ENCODE measurements at places on chromosomes 12 and 14.

- DNase-seq, result no peak
Observed at GRCh38 chr14:89672636-89673511, 255.8 kb upstream of the FOXN3 start.

- no peak for DNase-seq
Observed at GRCh38 chr12:7090222-7090998, 1.8 kb downstream of the C1R start.

GRCh38 chr14:54804538-54805041 lies 98.0 kb downstream of the GCH1 start:
- no peak for DNase-seq

DNA sequence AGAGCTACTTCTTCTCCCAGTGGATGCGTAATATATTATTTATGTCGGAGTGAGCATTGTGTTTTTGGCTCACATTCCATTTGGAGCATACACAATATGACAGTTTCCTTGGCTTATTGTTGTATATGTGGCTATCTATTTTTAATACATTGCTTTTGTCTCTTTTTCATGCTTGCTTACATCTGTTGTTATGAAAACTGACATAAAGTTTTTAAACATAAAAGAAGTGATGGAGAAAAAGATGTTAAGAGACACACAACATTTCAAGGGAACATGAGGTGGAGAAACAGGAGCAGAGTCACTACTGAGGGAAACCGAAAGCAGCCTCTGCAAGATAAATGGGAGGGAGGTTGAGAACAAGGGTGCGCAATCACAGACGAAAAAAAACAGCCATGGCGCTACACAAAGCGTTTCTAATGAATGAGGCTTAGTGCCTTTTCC lies 228.4 kb upstream of the NPAS3 start:
- DNase-seq, result no peak

DNA sequence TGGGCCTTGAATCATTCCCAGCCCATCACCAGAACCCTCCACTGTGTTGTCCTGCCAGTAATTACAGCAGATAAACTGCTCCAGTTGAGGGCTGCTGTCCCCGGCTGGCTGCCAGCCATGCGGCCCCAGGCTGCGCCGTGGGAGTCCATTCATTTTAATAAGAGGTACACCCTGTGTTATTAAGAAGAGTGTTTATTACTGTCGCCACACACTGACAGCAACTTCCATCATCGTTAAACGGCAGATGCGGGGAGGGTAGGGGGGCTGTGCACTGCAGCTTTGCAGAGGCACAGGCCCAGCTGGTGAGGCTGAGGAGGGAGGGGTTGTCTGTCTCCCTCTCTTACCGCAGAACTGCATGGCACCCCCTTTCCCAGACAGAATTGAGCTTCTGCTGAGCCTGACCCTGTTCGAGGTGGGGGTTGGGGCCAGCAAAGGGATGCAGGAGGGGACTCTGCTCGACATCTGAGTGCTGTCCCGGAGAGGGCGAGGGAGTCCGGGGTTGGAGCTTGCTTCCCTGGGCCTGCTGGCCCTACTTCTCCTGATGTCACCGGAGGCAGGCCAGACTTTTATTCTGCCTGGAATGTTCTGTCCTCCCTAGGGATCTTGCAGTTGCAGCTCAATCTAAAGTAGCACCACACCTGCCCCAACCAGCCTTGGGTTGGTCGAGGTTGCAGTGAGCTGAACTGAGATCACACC lies 33.8 kb upstream of the GPATCH2L start:
- DNase-seq, result no peak

DNA sequence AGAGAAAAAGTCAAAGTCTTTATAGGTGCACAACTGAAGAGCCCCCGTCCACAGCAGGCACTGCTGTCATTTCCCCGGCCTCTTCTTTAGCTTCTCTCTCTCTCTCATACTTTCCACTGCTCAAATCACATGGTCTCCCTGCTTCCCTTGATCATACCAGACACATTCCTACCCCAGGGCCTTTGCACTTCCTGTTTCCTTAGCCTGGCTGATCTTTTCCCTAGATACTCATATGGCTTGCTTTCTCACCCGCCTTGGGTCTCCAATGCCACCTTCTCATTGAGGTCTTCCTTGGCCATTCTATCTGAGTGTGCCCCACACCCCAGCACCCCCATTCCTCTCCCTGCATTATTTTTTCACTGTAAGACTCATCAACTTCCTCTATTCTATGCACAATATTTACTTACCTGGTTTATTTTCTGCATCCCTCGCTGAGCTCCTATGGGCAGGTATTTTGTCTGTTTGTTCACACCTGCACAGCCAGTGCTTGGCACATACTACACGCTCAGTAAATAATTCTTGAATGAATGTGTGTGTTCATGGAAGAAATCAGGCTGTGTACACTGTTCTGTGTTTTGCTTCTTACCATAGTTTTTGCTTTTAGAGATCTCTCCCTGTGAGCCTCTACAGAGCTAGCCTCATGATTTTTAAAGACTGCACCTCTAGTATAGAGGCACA lies 31.9 kb downstream of the SERPINA1 start:
- DNase-seq, result no peak

DNA sequence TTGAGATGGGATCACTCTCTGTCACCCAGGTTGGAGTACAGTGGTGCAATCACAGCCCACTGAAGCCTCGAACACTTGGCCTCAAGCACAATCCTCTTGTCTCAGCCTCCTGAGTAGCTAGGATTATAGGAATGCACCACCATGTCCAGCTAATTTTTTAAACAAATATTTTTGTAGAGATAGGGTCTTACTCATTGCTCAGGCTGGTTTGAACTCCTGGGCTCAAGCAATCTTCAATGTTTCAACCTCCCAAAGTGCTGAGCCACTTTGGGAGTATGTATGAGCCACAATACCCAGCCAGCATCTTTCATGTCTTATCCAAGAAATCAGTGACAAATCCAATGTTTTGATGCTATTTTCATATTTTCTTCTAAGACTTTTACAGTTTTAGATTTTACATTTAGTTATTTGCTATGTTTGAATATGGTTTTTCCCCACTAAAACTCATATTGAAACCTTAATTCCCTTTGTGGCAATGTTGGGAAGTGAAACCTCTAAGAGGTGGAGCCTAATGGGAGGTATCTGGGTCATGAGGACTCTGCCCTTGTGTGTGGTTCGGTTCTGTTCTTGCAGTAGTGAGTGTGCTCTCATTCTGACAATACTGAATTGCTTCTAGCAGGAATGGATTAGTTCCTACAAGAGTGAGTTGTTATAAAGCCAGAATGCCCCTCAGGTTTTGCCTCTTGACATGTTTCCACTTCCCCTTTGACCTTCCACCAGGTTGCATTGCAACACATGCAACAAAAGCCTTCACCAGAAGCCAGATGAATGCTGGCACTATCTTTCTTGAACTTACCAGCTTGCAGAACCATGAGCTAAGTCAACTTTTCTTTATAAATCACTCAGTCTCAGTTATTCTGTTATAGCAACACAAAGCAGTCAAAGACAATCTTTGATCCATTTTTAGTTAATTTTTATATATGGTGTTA lies 80.8 kb upstream of the AMIGO2 start:
- DNase-seq, result no peak

DNA sequence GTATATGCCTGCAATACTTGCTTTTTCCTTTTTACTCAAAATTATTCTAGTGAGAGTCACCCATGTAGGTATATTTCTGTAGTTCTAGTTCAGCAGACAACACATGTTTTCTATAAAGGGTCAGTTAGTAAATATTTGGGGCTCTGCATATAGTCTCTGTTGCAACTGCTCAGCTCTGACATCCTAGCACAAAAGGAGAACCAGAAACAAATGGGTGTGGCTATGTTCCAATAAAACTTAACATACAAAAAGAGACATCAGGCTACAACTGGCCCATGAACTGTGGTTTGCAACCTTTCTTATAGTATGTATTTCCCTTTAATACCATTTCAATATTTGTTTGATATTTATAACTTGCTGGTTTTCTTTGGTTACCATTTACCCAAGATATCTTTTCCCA lies 11.9 kb downstream of the NT5DC3 start:
- DNase-seq, result no peak

- no peak for DNase-seq
Observed at GRCh38 chr12:120820884-120821510, 83.2 kb downstream of the SPPL3 start.

GRCh38 chr12:24815114-24815423 lies 133.8 kb downstream of the BCAT1 start:
- DNase-seq, result no peak

- DNase-seq, result no peak
Observed at GRCh38 chr12:7751394-7751793, 4.2 kb upstream of the CLEC4C start.

DNA sequence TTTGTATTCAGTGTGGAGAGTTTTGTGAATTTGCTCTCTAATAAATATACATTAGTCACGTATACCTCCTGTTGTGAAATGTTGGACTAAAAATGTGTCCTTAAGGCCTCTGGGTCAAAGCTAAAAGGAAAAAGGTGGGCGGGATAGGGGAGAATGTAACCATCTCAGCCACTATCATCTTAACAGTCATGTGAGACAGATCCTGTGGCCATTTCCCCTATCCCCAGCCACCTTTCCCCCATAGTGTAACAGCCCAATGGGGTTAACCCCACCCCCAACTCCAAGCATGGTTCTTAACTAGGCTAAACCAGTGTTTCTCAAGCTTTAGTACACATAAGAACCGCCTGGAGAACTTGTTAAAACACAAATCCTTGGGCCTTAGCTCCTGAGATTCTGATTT lies 6.5 kb upstream of the ITPR2 start:
- DNase-seq, result no peak

- DNase-seq, result no peak
Observed at GRCh38 chr14:94048691-94049624, 22.8 kb downstream of the OTUB2 start.

DNA sequence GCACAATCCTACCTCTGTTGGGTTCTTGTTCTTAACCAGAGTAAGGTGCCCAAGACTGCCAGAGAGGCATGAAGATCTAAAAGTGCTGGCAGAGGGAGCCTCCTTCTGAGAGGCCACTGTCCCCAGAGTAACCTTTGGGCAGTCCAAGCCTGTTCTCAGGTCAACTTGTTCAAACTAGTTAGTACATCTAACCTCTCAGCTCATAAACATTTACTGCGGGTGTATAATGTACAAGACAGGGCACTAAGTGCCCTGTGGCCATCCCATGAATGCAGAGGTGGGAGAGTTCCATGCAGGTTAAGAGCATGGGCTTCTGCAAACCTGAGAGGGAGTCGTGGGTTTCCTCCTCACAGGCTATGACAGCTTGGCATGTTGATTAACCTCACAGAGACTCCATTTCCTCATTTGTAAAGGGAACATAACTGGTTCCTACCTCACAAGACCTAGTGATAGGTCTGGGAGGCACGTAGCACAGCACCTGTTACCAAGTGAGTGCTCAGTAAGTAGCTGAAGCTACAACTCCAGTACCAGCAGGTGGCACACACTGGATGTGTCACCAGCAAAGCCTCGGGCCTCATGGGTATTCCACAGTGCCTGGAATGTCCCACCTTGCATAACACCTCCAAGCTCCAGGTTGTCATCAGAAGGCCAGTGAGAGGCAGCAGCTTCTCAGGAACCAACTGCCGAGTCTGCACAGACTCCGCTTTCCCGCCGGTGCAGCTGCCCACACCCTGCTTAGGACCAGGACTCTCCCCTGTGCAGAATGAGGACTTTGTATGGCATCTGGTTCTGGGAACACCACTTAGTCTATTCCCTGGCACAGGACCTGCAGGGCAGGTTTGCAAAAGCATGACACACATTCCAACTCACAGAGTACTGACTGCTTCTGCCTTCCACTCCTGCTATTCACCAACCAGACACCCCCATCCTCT lies 4.4 kb downstream of the VDR start:
- no peak for DNase-seq

DNA sequence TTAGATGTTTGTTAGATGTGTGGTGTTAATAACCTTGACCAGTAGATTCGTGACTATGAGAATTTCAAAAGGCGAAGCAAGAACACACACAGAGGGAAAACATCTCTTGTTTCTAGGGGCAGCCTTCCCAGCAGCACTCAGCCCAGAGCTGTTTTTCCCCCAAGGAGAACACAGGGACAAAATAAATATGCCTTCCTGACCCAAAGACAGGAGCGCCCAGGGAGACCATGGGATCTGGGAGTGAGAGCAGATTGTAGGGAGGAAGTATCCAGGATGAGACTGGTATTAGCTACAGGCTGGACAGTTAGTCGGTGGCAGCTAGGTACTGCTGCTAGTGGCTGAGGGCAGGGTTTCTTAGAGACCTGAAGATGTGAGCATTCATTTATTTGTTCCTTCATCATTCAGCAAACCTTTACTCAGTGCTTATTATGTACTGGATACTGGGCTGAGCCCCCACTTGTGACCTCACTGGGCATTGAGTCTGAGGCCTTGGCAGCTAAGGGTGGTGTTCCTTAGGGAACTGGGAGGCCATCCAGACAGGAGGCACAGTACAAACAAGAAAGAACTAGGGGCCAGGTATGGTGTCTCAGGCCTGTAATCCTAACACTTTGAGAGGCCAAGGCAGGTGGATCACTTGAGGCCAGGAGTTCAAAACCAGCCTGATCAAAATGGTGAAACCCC lies 469.8 kb downstream of the ZFP36L1 start:
- DNase-seq, result no peak

GRCh38 chr14:96170961-96171592 lies 33.6 kb upstream of the BDKRB2 start:
- no peak for DNase-seq

DNA sequence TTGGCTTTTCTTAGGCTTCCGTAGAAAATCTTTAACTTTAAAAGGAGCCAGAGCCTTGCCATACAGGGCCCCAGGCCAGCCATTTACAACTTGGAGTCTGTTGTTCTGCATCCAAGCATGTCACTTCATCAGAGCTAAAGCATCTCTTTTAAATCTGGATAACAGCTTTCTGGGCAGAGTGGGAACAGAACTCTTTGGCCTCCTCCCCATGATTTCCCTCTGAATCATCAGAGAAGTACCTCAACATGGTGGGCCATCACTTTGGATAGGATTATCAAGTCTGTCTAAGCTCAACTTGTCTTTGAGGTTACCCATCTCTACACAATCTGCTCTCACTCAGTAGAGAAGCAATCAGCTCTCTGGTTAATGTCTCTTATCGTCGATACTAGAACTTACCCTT lies 170.9 kb downstream of the SLC6A15 start:
- no peak for DNase-seq

- no peak for DNase-seq
Observed at GRCh38 chr12:131938082-131938481, 9.0 kb downstream of the PUS1 start.

DNA sequence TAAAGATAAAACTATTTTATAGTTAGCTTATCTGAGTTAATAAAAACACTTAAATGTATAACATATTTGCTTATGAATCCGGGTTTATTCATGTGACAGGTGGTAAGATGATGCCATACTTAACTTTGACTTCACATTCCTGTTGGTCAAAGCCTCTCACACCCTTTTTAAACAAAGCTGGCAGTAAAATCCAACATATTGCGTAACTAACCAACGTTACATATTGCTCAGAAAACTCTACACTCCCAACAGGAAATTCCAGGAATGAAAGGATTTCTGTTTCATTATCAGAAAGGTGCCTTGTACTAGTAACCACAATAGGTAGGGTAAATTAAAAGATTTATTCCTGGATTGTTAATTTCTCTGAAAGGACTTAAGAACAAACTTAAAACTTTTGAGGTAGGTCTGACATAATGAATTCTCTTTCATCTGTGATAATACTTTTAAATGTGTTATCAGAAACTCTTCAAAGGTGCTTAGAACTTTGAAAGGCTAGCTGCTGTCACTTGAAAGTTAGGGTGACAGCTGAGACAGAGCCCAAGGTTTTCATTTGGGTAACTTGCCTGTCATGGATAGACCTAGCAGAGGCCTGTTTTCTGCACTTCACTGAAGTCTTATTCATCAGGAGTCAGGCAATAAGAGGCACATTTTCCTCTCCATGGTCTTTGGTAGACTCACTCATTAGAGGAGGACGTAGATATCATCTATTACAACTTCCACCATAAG lies 23.8 kb upstream of the CATSPERB start:
- no peak for DNase-seq
